ENCODE measurements at places on chromosomes 12 and 14.

- no peak for DNase-seq
These were observed 72.4 kb upstream of the GZMB start for GRCh38 chr14:24706351-24706750.

- DNase-seq = no peak
These were observed 666 bp downstream of the FMNL3 start for GRCh38 chr12:49706351-49707127.

DNA sequence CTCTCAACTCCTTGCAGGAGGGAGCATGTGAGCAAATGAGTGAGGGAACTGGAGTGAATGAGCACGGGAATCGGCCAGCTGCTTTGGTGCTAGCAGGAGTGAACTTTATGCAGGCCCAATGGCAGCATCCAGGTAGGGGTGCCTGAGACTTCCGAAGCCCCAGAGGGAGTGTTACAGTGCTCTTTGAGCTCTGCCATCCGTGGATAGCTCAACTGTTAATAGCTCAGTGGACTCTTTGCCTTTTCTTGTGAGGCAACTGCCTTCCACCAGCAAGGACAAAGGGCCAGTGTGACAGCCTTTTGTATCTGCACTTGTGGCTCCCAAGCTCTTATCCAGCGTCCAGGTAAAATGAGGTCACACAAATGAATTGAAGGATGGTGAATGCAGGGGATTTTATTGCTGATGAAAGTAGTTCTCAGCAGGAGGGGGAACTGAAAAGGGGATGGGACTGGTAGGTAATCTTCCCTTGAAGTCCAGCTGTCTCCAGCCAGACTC, 12.9 kb downstream of the CREBL2 start:
- DNase-seq = no peak

DNA sequence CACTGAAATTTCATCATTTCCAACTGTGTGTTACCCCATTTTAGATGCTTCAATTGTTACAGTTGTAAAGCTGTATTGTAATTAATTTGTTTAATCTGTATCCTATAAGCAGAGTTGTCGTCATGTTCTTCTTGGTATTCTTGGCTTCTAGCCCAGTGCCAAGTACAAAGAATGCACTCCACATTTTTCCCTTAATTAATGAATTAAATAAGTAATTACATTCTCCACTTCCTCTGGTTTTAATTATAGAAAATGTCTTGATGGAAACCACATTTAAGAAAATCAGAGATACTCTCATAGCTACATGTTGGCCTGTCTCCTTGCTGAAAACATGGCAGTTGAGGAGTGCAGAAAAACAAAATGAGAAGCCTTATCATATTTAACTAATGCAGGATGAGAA, 746 bp downstream of the DNAI7 start:
- no peak for DNase-seq

DNA sequence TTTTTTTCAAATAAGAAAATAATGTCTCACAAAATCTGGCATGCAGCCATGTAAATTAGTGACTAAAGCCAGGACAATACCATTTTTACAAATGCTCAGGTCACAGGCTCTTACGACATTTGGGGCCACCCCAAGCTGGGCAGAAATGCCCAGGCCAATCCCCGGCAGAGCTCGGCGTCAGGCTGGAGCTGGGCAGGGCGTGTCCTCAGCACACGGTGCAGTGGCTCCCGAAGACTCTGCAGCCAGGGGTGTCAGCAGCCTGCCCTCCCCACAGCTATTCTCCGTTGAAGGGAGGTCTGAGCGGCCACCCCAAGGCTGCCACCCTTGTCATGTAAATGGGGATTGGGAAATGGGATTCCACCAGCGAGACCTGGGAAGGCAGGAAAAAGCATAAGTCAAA, 158.6 kb downstream of the DICER1 start:
- DNase-seq = no peak

DNA sequence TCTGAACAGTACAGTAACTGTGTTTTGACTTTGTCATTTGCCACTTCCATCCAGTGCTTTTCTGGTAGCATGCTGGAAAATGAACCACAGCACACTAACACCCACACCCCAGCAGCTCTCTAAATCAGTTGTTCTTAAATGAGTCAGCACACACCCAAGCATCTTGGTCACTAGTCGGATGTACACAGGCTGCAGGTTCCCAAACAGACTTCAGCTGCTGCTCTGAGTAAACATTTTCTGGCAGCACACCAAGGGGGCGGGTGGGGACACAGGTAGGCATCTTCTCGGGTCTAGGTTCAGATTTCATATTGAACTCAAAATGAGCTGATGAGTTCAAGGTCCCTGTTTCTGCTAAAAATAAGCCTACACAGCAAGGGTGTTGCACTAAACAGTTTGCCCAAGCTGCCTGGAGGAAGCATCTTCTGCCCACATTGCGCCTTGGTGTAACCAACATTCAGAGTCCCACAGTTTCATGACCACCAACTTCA, 39.8 kb downstream of the IFNG start:
- no peak for DNase-seq

- no peak for DNase-seq
These were observed 1.2 kb downstream of the FOS start for GRCh38 chr14:75279763-75280290.

GRCh38 chr14:90159146-90159545, 97.2 kb upstream of the PSMC1 start:
- DNase-seq = no peak

DNA sequence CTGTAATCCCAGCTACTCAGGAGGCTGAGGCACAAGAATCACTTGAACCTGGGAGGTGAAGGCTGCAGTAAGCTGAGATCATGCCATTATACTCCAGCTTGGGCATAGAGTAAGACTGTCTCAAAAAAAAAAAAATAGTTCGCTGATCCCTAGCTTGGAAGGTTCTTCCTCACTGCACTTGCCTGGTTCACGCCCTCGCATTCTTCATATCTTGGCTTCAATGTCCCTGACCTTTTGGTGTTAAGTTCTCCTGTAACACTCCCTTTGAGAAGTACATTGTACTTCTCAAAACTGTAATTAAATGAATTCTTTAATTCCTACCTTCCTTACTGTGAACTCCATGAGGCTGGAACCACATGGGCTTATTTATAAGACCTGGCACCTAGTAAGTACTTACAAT, 16.5 kb upstream of the TPCN1 start:
- no peak for DNase-seq

- DNase-seq = no peak
These were observed 103.0 kb upstream of the SFSWAP start for GRCh38 chr12:131607658-131608447.

DNA sequence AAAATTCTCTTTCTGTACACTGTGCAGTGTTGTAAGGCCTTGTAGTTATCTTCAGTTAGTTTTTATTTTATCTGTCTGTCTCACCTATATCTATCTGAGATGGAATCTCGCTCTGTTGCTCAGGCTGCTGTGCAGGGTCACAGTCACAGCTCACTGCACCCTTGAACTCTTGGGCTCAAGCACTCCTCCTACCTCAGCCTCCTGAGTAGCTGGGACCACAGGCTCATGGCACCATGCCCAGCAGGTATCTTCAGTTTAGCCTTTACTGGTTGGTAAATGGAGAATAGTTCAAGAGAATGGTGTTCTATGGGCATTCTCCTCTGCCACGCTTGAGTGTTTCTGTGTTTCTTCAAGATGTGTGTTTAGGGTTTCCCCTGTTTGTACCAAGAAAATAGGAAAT, 13.6 kb downstream of the TULP3 start:
- DNase-seq = no peak

GRCh38 chr12:110853836-110854235, 7.0 kb downstream of the CCDC63 start:
- DNase-seq = no peak

DNA sequence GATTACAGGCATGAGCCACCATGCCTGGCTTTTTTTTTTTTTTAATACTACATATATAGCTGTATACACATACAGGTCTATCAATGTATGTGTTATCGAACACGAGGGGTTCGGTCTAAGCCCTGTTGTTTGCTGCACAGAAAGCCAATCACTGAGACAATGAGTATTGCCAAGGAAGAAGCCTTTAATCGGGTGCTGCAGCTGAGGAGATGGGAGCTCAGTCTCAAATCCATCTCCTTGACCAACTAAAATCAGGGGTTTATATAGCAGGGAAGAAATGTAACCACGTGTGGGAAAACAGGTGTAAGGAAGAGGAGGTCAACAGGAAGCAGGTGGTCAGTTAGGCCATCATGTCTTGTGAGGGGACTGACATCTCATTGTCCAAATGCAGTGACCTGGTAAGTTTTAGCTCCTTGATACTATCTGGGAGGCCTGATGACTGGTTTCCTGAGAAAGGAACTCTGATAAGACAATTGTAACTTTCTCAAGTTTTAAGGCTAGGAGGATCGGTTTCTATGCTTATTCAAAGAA, 80.9 kb upstream of the MAP1LC3B2 start:
- DNase-seq = no peak

DNA sequence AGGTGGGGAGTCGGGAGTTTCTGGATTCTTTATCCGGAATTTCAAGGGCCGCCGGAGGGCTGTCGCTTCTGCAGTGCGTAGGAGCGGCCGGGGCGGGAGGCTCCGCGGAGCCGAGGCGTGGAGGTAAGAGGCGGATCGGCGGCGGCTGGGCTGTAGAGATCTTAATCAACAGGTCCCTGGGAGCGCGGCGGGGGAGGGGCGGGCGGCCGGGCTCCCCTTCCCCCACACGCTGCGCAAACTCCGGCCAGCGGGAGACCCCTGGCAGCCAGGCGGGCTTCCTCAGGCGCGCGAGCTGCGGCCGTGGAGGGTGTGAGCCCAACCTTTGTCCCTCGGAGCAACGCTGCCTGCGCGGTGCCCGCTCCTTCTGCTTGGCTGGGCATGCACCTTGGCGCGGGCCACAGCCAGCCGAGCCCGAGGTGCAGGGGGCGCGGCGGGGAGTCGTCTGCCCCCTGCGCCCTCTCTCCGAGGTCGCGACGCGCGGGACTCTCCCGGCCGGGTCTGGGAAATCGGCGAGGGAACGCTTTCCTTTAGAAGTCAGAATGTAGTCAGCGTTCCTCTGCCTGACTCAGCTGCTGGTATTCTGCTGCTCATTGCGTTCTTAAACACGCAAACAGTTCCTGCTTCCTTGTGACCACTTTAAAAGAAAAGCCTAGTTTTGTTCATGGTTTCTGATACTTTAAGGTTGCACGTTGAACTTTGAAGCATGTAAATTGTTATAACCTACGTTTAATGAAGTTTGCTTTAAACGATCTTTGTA, at the start of gene PALS1:
PALS1 (plus strand) TSS at position 25 of the 757 bp plus-strand sequence. CDS start 37,736 bp downstream, outside the sequence.
- DNase-seq = no peak

GRCh38 chr12:104480012-104480411, 23.3 kb downstream of the CHST11 start:
- DNase-seq = no peak

DNA sequence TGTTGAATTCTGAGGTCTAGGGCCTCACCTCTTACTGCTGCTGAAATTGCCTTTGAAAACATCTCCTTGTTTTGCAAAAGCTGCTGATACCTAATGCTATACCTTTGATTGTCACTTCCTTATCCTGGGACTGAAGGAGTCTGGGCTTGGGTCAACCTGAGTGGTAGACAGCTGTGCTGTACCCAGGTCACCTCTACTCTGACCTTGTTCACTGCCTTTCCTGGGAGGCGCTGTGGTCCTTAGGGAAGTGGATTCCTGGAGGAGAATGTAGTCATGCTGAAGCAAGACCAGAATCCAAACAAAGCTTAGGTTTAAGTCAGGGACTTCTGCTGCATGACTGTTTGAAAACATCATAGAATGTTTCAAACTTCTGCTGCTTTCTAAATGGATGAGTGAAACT, 191.4 kb downstream of the SNAPC1 start:
- no peak for DNase-seq

DNA sequence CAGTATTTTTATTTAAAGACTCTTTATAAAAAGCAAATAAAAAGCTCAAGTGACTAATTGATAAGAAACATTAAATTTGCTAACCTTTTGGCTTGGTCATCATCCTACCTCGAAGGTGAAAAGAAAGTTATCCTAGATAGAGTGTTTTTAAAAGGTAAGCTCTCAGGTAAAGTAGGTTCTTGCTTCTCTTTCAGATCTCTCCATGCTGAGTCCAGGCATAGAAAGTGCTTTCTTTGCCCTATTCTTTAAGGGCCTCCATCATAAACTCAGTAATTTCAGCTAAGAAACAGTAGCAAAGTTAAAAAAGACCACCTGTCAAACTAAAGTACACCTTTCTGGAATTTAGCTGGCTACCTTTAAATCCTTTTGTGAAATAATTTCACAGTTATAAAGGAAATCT, 20.6 kb upstream of the ANHX start:
- no peak for DNase-seq

DNA sequence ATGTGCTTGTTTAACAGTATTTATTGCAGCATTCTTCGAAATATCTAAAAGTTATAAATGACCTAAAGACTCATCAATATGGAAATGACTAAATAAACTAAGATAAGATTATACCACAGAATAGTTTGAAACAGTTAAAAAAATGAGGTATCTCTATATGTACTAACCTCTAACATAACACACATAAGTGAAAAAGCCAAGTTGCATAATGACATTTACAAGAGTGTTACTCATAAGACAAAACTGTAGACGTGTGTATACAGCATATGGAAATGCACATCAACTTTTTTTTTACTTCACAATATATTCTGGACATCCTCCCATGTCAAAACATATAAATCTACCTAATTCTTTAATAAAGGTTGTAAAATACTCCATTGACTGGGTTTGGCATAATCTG, 22.8 kb downstream of the CPM start:
- no peak for DNase-seq

GRCh38 chr12:64740646-64741045, 18.6 kb downstream of the GNS start:
- DNase-seq = no peak

DNA sequence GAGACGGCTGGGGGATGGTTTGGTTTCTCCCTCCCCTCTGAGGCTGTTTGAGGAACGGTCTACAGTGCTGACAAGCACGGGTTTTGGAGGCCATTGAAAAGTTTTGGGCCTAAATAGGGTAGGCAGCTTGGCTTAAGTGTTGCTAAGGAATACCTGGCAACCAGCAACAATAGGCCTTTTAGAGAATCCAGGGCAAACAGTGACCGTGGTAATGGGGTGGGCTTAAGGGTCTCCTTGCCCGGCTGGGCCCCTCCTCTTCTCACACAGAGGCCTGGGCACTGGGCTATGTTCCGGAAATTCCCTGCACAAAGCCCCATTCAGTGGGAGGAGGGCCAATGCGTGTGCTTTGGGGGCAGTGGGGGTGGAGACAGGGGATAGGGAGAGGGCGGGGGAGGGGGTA, 55.4 kb downstream of the ASCL1 start:
- DNase-seq = no peak

GRCh38 chr12:48592591-48593086, 22.8 kb upstream of the LALBA start:
- DNase-seq = no peak

GRCh38 chr14:101458741-101459550, 102.3 kb upstream of the DIO3 start:
- no peak for DNase-seq

GRCh38 chr12:54571193-54572188, 17.0 kb downstream of the PPP1R1A start:
- DNase-seq = no peak

GRCh38 chr12:84637926-84638325, 274.7 kb downstream of the SLC6A15 start:
- DNase-seq = no peak

GRCh38 chr14:94685166-94685581, 73.0 kb downstream of the SERPINA3 start:
- DNase-seq = no peak

- no peak for DNase-seq
These were observed 40.0 kb downstream of the TSPAN9 start for GRCh38 chr12:3117144-3117581.
